ENCODE measurements at places on chromosomes 1 and 21. TPM values are rescaled to one million over a fixed set of nuclear protein-coding genes. Genes with fewer than 3 reads are reported as not detected.

Gene RBM11
- not detected for total RNA-seq

Gene VWA5B1
- not detected for total RNA-seq

Gene S100A7A
- total RNA-seq, result not detected

Gene EPS8L3
- total RNA-seq, result not detected

Gene RHBDL2
- not detected for total RNA-seq

Gene CYP4Z1
- not detected for total RNA-seq

Gene LCE1F
- total RNA-seq, result not detected

Gene MNDA
- not detected for total RNA-seq

Gene SAMSN1
- not detected for total RNA-seq

Gene AMY1B
- total RNA-seq, result not detected

Gene C1orf167
- 3.6 TPM for total RNA-seq

Gene C4BPA
- total RNA-seq, result under 0.01 TPM

Gene CD34
- total RNA-seq, result 18.3 TPM

Gene URB2
- total RNA-seq, result 7.4 TPM

Gene TCP10L
- not detected for total RNA-seq

Gene GNAT2
- total RNA-seq, result not detected

Gene LBR
- 19.4 TPM for total RNA-seq

Gene SUMO3
- total RNA-seq, result 64.6 TPM

Gene TMEM82
- not detected for total RNA-seq

Gene NIT1
- total RNA-seq, result 26.2 TPM

Gene TIE1
- 3.8 TPM for total RNA-seq

Gene CFAP74
- total RNA-seq, result not detected

Gene SYCP1
- not detected for total RNA-seq

Gene BCL2L15
- total RNA-seq, result not detected

Gene KCND3
- 3.6 TPM for total RNA-seq

Gene CROCC
- 3.1 TPM for total RNA-seq

Gene XCL1
- total RNA-seq, result not detected

Gene PTGFR
- total RNA-seq, result 0.32 TPM
